ENCODE measurements at places on chromosomes 7 and 10. TPM values are rescaled to one million over a fixed set of nuclear protein-coding genes. Genes with fewer than 3 reads are reported as not detected.
A peak's percentile ranks its signal among the peaks of the same experiment; 100 is the strongest.

Gene ADAP1
- total RNA-seq: 4.2 TPM

DNA sequence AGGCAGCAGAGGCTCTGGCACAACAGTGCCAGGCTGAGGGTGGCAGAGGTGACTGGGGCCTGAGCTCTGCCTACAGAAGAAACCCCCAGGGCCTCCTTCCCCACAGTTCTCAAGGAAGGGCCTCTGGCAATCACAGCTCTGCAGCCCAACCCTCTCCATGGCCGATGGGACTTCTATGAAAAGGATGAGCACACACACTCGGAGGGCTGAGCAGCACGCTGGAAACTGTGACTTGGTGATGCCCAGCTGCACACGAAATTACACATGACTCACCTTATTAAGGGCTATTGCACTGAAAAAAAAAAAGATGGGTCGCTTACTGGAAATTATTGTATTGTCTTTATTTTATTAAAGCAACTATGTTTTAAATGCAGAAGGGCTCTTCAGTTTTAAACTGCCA is 42.9 kb upstream of the LRRC18 start:
- no peaks in the 10 kb centered on the region for H3K36me3 ChIP-seq
- no peak for DNase-seq
- no peaks in the 10 kb centered on the region for H3K27me3 ChIP-seq
- H3K27ac ChIP-seq: no peak overlapping the region
- H3K4me3 ChIP-seq: no peak overlapping the region

Gene AKR1D1
- total RNA-seq: not detected

Gene ASIC3
- 3.7 TPM for total RNA-seq

- no peaks in the 10 kb centered on the region for H3K27me3 ChIP-seq
- H3K4me3 ChIP-seq: no peak overlapping the region
- DNase-seq: no peak
- no peaks in the 10 kb centered on the region for H3K4me1 ChIP-seq
- H3K27ac ChIP-seq: no peak overlapping the region
Measured at GRCh38 chr10:67011981-67012380, 86.1 kb downstream of the LRRTM3 start.

DNA sequence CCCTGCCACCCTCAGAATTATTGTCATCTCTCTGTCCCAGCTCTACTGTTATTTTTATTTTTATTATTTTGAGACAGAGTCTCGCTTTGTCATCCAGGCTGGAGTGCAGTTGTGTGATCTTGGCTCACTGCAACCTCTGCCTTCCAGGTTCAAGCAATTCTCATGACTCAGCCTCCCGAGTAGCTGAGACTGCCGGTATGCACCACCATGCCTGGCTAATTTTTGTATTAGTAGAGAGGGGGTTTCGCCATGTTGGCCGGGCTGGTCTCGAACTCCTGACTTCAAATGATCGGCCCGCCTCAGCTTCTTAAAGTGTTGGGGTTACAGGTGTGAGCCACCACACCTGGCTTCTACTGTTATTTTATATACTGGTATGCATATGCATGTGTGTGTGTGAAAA is 11.0 kb downstream of the CALHM2 start:
- no peaks in the 10 kb centered on the region for H3K27me3 ChIP-seq
- no peak for DNase-seq
- H3K36me3 ChIP-seq: no peaks in the 10 kb centered on the region
- peak overlapping the region; percentile 89 for H3K27ac ChIP-seq
- no peak overlapping the region for H3K4me3 ChIP-seq
